Fibroblast of the conjunctiva (primary cell): ENCODE measurements at places on chromosomes 1 and 21.

DNA sequence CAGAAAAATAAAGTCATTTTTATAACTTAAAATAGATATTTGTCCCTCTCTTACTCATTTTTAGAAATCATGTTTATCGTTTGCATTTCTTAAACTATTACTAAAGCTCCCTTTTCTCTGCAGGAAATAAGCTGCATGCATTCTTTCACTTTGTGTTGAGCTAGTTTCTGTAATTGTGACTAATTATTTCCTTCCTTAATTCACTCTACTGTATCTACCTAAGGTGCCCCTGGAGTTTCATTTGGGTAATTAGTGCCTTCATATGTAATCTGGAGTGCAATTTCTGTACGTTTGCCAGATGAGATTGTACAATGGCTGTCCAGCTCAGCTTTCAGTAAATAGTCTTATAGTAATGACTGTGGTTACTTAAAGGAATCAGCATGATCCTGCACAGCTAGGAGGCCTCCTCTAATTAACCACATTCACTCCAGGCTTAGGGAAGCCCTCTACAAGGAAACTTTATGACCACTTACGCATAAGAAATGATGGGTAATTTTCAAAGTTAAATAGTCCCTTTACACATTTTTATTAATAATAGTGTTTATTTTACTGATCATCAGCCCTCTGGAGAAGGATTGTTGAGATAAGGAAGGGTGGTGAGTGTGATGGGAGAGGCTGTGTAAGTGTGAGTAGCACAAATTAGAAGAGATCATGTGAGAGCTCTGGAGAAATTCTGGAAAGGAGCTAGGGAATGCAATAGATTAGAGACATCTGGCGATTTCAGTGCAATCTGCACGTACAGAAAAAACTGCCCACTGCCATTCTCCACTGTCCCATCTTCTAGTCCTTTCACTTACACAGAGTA is 86.8 kb downstream of the LRRC8C start:
- no peak for DNase-seq

GRCh38 chr1:171438441-171438840 is 46.9 kb upstream of the PRRC2C start:
- peak; percentile 94 for DNase-seq

DNA sequence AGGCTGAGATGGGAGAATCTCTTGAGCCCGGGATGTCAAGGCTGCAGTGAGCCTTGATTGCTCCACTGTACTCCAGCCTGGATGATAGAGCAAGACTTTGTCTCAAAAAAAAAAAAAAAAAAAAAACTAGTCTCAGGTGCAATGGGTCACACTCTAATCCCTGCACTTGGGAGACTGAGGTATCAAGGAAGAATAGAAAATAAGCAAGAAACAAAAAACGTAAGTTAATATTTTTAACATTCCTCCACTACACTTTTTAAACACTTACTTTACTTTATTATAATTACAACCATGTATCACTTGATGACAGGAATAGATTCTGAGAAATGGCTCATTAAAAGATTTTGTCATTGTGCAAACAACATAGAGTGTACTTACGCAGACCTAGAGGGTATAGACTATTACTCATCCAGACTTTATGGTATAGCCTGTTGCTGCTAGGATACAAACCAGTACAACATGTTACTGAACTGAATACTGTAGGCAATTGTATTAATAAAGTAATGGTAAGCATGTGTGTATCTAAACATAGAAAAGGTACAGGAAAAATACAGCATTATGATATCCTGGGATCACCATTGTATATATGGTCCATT is 1244.1 kb upstream of the ADGRL4 start:
- no peak for DNase-seq

DNA sequence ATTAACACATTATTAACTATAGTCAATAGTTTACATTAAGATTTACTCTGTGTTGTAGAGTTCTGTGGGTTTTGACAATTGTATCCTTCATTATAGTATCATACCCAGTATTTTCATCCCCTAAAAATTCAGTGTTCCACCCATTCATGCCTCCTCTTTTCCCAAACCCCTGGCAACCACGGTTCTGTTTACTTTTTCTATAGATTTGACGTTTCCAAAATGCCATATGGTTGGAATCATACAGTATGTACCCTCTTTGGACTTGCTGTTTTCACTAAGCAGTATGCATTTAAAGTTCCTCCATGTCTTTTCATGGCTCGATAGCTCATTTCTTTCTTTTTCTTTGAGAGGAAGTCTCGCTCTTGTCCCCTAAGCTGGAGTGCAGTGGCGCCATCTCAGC is 109.5 kb downstream of the LAMC2 start:
- no peak for DNase-seq

DNA sequence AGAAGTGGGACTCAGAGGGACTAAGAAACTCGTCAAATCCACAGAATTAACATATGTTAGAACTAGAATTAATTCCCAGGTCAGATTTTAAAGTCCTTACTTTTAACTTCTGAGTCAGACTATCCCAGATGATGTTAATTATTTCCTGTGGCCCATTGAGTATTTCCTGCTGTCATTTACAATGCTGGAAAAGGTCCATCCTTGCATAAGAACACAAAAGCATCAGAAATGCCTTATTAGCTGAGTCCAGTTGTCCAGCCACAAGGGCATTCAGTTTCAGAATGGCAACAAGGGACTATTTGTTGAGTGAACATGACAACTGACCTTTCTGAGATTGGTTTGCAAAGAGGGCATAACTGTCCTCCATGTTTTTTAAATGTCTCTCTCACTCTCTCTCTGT is 16.5 kb upstream of the HIVEP3 start:
- no peak for DNase-seq

GRCh38 chr1:210291786-210292230 is 36.9 kb upstream of the HHAT start:
- peak; percentile 91 for DNase-seq

- no peak for DNase-seq
Observed at GRCh38 chr1:41495210-41495948, 10.9 kb upstream of the EDN2 start.

DNA sequence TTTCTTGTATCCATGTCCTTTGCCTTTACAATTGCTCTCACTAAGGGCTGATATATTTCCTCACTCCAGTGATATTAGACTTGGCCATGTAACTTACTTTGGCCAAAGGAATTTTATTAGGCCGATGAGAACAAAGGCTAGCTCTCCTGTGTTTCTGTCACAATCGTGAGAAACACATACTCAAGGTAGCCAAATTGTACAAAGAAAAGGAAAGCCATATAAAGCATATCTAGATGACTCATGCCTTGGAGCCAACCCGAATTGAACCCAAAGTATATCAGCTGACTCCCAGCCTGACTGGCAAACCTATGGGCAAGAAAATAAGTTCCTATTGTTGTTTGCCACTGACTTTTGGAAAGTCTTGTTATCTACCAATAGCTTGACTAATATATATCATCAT is 371.7 kb upstream of the LRRC7 start:
- DNase-seq = no peak

- DNase-seq = no peak
Observed at GRCh38 chr1:198798923-198799386, 160.1 kb downstream of the PTPRC start.

DNA sequence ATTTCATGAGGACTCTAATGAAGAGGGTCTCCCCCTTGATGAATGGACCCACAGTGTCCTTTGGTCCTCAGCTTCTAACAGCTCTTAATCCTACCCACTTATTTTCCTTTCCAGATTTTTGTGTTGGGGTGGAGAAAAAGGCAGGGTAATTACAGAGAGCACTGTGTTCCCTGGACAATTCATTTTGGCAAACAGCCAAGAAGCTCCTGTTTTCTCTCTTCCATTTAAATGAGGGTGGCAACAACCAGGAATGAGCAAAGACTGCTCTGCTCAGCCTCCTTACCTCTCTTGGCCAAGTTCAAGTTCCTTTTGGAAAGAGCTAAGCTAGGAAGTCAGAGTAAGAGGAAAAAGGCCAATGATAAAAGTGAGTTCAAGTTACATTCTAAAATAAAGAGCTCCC is 11.9 kb downstream of the XKR8 start:
- no peak for DNase-seq

DNA sequence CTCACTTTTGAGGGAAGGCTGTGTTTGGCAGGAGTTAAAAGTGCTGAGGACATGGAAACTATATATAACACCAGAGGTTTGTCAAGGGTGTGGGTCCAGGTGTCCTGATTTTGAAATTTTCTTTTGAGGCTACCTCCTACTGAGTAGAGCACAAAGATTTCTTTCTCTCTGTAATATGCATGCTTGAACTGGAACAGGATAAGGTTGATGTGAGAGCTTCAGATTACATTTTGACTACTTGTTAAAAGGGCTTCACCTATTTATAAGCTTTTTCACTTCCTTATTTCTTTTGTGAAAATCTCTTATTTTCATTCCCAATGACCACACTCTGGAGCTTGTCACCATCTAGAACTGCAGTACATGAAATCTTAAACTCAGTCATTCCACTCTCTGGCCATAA is 59.8 kb upstream of the PLA2G4A start:
- DNase-seq = no peak

GRCh38 chr21:21085206-21085605 is 87.0 kb downstream of the NCAM2 start:
- no peak for DNase-seq

DNA sequence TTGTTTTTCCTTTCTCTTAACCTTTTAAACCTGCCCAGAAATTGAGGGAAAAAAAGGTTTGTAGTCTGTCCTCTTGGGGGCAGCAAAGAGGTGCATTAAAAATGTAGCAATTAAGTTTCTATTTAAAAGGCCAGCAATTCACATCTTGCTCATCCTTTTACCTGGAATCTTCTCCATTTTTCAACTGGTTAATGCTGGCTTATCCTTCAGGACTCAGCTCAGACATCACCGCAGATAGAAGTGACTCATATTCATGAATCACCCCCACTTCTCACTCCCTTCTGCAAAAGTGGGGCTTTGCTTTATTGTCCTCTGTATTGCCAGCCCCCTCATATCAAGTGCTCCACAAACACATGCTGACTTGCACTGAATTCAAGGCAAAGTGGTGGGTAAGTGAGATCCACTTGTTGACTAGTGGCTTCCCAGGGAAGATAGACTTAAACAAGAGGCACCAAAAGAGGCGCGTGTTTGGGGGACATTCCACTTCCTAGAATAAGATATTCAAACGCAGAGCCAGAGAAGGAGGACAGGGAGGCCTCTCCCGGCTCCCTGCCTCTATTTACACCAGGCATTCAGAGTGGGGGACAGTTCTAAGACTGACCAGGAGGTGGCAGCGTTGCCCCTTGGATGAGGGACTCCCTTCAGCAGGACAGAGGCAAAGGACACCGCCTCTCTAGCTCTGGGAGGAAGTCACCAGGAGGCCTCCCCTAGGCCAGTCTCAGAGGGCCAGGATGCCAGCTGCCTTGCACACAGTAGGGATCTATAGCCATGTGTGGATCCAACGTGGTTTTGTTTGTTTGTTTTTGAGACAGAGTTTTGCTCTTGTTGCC is 23.2 kb upstream of the ZNF648 start:
- DNase-seq = peak; percentile 62

- peak; percentile 65 for DNase-seq
Observed at GRCh38 chr1:36365381-36365780, 20.3 kb downstream of the STK40 start.

DNA sequence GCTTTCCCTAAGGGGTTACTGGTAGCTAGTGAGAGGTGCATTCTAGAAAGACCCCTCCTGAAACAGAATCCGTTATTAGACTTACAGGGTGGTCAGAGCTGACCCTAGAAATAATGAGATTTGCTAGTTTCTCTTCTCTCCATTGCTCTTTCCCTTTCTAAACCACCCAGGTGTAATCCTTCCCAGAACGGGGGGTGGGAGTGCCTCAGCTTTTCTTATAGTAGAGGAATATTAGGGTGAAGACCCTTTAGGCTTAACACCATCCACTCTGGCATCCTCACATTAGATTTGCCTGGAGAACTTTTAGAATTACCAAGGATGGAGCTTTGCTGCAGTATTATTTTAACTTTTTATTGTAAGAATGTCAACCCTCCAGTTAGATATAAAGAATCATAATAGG is 49.4 kb downstream of the CAPN9 start:
- no peak for DNase-seq

DNA sequence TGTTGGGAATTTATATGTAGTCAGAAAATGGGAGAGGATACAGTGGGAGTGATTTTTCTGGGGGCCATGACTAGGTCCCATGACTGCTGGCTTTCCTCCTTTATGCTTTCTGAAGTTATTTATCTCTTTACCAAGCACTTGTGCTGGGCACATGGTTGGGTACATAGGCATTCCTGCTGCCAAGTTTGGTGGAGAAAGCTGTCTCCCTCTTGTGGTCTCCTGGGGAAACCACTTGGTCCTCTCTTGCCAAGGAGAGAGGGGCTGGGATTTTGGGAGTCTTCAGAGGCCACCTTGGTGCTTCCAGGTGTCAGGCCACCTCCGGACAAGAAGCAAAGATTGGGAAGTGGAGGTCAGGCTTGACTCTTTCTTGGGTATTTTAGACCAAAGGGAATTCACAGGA is 120.2 kb upstream of the KCNE2 start:
- DNase-seq = no peak

GRCh38 chr1:53116933-53117600 is 25.4 kb downstream of the SLC1A7 start:
- DNase-seq = no peak

- no peak for DNase-seq
Observed at GRCh38 chr1:71413441-71414175, 332.8 kb upstream of the ZRANB2 start.

GRCh38 chr1:39115271-39116110 is 89.0 kb upstream of the MACF1 start:
- no peak for DNase-seq

GRCh38 chr1:118302145-118302544 is 117.1 kb upstream of the SPAG17 start:
- no peak for DNase-seq

GRCh38 chr1:204443871-204444581 is 32.4 kb upstream of the PPP1R15B start:
- DNase-seq = no peak

DNA sequence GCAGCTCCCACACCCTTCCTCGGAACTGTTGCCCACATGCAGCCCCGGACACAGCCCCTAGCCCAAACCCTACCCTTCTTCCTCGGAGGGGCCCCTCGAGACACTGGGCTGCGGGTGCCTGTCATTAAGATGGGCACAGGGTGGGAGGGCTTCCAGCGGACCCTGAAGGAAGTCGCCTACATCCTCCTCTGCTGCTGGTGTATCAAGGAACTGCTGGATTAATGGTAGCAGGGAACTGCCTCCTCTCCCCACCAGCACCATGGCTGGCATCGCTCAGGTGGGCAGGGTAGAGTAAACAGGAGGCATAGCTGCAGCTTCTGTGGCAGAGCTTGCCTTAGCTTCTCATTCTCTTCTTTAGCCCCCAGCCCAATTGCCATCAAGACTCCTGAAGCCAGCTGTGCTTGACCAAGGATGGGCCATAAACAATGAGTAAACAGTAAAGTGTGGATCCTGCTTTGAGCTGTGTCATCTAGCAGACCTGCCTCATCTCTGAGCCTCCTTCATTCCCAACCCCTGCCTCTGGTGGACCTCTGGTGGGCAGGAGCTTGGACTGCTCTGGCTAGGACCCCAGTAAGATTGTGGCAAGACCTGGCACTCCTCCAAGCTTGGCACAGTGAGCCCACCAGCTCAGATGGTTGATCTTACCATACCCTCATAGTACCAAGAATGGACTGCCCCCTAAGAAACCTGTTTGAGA is at the start of gene LENEP:
Gene LENEP (plus strand): TSS at position 15 of the 697 bp plus-strand sequence. CDS start 22 bp downstream, at position 37.
- no peak for DNase-seq

- no peak for DNase-seq
Observed at GRCh38 chr21:25342816-25343215, 264.5 kb downstream of the MRPL39 start.
